ENCODE measurements at places on chromosomes 7 and 10.

- DNase-seq = no peak
Measured at GRCh38 chr10:91295346-91295745, 74.9 kb downstream of the PCGF5 start.

DNA sequence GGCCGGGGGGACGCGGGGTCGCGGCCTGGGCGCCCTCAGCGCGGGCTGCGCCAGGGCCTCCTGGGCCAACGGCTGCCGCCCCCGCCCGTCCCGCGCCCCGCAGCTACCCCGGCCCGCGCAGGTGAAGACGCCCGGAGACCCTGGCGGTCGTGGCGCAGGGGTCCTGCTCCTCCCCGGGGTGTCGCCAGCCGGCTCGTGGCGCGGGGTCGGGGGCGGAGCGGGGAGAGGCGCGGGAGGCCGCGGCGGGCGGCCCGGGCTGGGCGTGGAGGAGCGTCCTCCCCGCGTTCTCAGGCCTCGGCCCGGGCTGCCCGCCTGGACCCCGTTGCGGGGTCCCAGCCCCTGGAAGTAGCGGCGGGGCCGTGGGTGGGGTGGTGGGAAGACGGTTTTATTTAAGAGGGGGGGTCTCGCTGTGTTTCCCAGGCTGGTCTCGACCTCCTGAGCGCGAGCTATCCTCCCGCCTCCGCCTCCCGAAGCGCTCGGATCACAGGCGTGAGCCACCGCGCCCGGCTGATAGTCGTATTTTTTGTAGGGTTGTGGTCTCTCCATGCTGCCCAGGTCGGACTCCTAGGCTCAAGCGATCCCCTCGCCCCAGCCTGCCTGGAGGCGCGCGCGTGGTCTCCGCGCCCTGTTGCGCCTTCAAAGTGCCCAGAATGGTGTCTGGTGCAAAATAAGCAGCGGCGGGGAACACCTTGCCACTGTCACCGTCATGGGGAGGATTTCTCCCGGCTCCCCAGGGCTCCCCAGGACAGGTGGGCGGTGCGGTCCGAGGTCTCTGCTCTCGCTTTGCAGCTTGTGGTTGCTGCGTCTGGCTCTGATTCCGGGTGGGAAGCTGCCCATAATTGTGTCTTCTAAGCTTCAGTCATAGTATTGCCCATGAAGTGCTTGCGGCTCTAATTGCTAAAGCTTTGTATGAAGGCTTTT lies 15.3 kb upstream of the SUN1 start:
- peak; percentile 53 for DNase-seq

DNA sequence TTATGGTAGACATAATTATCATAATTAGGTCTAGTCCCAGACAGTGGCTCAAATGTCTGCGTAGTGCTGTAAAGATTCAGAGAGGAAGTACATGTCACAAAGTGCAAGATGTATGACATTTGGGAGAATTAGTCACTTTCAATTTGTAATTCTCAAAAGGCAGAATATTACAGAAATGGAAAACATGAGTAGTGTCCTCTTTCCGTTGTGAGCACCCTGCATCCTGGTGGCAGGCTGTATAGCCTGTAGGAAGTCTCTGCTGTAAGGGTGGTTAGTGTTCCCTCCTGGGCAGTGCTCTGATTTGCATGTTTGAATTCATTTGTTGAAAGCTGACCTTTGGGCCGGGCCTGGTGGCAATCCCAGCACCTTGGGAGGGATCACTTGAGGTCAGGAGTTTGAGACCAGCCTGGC lies 17.0 kb downstream of the CDK14 start:
- DNase-seq = peak; percentile 43

GRCh38 chr10:78807504-78808203 lies 261.1 kb upstream of the ZMIZ1 start:
- no peak for DNase-seq

GRCh38 chr7:78207269-78207668 lies 408.7 kb downstream of the PHTF2 start:
- DNase-seq = no peak

GRCh38 chr10:93074597-93075368 lies 1.1 kb downstream of the CYP26A1 start:
- peak; percentile 46 for DNase-seq

- DNase-seq = no peak
Measured at GRCh38 chr7:68245688-68246087, 1249.1 kb downstream of the TYW1 start.

DNA sequence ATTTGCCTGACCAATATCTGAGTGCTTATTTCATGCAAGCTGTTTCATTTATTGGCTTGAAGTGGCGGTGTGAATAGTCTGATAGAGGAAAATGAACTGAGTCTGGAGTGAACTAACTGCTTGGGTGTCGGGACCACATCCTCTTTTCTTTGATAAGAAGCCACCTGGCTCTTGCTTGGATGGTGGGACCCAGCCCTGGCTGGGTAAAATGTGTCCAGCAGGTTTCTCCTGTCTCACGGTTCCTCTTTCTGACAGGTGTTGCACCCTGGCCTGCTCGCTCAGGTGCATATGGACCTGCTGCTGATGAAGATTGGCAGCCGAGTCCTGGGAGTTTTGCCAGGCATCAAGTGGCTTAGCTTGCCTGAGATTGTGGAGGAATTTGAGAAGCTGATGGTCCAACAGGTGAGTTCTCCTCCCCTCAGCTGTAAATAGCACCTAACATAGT lies 1.6 kb downstream of the ADCK2 start:
- peak; percentile 49 for DNase-seq

DNA sequence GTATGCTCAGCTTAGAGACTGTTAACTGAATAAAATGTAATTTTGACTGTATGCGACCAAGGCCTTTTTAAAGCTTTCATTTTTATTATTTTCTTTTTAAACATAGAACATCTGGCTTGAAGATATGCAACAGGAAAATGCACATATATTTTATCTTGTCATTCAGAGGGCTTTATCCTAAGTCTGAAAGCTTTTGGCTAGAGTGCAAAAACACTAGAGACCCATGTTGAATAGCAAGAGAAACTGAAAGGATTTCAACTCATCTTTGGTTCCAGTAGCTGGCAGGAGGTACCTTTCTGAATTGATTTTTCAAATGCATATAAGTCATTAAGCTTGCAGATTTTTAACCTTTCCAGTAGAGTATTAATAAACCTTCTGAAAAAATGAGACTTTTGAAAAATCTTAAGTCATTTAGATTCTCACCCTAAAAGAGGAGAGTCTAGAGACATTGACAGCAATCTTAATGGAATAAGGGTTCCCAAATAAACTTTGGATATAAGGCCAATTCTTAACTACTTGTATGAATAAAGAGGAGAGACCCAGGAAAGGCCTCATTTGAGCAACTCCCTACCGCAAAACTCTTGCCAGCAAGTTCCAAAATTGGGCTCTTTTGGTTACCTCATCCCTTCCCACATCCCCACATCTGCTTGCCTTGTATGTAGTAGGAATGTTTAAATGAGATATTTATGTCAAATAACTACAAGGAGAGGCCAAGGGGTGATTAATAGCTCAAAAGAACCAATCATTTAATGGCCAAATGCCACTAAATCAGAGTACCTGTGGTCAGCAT lies 454.4 kb downstream of the HTR7 start:
- no peak for DNase-seq

- DNase-seq = no peak
Measured at GRCh38 chr7:115094163-115094562, 172.3 kb downstream of the MDFIC start.

DNA sequence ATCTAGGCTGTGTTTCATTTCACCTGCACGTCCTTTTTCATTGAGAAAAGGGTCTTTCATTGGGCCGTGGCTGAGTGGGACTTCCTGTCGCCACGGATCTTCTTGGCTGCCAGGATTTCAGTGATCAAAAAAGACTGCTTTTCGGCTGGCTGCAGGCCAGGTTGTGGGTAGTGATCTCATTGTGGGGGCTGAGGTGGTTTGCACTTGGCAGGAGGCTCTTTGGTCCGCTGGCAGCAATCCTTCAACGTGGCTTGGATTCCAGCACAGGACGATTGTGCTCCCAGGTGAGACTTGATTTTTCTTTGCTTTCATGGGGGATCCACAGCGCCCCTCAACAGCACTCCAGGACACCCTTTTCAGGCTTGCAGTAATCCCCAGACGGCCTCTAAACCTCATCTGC lies 29.0 kb upstream of the ZNF273 start:
- DNase-seq = no peak

- no peak for DNase-seq
Measured at GRCh38 chr10:131474416-131474815, 162.9 kb upstream of the TCERG1L start.

DNA sequence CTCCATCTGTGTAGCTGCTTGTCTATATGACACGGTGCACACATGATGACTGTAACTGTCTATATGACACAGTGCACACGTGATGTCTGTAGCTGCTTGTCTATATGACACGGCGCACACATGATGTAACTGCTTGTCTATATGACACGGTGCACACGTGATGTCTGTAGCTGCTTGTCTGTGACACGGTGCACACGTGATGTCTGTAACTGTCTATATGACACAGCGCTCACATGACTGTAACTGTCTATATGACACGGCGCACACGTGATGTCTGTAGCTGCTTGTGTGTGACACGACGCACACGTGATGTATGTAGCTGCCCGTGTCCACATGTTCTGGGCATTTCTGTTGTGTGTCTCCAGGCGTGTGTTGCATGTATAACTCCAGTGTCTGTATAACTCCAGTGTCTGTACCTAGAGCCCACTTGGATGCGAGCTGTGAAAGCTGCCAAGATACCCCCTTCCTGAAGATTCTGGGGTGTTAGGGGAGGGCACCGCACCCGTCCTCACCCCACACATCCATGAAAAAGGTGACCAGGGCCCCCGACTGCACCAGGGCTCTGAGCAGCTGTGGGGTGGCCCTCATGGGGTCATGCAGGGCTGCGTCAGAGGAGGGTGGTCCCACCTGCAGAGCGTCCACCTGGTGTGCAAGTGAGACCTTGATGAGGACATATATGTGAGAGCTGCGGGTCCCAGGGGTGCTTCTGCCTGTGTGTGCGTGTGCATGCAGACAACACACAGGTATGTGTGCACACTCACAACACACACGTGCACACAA lies 137.9 kb downstream of the ELFN1 start:
- DNase-seq = no peak

DNA sequence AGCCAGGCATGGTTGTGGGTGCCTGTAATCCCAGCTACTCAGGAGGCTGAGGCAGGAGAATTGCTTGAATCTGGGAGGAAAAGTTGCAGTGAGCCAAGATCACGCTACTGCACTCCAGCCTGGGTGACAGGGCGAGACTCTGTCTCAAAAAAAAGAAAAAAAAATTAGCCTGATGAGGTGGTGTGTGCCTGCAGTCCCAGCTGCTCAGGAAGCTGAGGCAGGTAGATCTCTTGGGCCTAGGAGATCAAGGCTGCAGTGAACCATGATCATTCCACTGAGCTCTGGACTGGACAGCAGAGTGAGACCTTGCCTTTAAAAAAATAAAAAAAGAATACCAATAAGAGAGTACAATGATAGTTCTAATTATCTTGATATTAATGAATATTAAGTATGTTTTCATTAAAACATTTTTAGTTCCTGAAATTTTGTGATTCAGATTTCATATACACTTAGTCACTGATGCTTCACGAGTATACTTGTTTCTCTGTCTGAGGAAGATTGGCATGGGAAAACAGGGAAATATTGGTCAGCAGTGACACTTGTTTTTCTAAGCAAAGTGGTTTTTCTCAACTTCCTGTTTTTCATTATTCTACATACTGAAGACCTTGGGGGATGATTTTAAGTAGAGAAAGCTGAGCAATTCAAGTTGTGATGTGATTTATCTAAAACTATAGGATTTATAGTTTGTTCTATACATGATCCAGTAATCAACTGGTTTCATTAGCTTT lies 76.8 kb downstream of the ADK start:
- DNase-seq = peak; percentile 33

DNA sequence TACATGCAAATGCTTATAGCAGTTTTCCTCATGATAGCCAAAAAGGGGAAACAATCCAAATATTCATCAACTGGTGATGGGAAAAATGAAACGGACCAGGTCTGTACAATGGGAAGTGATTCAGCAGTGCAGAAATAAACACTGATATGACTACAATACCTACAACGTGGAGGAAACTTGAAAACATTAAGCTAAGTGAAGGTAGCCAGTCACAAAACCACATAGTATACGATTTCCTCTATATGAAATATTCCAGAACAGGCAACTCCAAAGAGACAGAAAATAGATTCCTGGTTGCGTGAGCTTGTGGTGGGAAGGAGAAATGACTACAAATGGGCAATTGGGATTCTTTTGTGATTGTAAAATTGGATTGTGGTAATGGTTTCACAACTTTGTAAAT lies 263.1 kb upstream of the PITRM1 start:
- DNase-seq = no peak

DNA sequence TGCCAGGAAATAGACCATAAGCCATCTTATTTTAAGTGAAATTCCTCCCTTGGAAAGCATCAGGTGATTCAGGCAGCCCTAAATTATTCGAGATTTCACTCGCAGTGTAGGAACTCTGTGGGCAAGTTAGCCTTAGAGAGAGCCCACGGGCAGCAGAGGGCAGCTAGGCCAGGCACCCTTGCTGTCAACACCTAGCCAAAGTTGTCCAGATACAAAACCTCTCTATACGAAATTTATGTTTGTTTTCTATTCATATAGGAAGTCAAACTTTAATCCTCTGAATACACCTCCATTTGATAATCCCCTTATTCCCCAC lies 1043.5 kb downstream of the GATA3 start:
- no peak for DNase-seq

- DNase-seq = no peak
Measured at GRCh38 chr10:33229949-33230267, 104.6 kb downstream of the NRP1 start.

DNA sequence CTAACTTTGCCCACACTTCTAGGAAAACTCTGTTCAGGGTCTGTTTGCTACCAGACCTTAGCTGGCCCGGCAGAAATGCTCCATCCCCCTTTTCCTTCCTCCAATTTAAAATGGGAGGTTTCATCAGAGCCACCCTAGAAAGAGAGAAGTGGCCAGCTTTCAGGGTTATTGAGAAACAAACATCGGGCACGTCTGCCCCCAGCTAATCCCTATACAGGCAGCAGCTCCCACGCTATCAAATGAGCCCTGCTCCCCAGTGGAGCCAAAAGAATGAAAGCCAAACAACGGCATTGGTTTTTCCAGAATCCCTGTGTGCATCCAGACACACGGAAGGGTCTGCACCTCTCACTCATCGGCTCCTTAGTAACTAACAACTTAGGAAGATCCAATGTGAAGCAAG lies 132.5 kb downstream of the GRID1 start:
- no peak for DNase-seq

DNA sequence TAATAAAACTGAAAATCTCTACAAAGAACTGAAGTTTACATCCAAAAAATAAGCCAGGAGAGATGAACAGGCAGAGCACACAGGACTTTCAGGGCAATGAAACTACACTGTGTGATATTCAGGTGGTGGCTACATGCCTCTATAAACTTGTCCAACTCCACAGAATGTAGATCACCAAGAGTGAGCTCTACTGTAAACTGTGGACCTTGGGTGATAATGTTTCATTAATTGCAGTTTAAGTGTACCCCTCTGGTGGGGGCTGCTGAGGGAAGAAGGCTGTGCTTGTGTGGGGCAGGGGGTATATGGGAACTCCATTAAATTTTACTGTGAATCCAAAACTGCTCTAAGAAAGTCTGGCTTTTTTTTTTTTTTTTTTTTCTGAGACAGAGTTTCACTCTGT lies 22.7 kb downstream of the YWHAG start:
- no peak for DNase-seq

All from GM13976 (cell line).